Stimulated activated CD4-positive, alpha-beta T cell treated with anti-CD3 and anti-CD28 coated beads, TNF-alpha, amount 100 ng/mL, for 24 hours (primary cell): ENCODE measurements at places on chromosomes 7 and 10.

DNA sequence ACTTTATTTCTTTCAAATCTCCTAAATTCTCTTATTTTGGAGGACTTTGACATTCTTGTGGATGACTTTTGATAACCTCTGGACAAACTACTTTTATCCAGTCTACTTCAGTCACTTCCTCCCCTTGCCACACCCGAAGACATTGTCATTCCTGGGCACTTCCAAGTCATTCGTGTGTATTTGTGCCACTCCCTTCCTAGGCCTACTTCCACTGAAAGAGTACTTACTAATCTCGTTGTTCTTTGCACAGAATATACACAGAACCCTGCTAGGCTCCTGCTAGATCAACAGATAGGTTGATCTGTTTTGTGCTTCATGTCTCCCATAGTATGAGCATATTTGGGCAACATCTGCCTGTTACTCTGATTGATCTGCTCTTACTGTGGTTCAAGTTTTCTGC is 355.4 kb downstream of the HGF start:
- no peak for DNase-seq

- DNase-seq, result no peak
Measured at GRCh38 chr7:117020591-117020973, 67.3 kb downstream of the ST7 start.

- DNase-seq, result peak; percentile 74
Measured at GRCh38 chr10:110535958-110536891, 31.3 kb upstream of the SMC3 start.

DNA sequence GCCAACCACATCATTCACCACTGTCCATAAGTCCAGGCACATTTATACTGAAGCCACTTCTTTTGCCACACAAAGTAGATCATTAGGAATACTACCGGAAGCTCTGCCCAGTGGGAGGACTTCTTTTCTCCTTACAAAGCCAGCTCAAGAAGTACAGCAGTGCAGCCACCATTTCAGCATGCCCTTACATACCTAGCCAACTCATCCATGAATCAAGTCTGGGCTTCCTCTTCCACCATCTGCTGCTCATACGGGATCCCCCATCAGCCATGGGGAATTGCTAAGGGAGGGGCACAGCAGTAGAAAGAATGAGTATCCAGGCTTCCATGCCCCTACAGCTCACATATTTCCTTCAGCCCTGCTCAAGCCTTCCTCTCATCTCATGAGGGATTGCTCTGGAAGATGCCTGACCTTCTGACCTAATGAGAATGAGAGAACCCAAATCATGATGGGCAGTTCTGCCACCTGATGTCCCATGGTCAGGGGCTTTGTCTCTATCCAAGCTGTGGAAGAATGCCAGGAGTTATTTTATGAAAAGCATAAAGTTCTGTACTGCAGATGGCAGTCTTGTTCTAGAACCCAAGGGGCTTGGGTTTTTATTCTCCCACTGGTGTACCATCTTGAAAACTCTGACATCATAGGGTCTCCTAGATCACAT is 39.5 kb downstream of the ACSM6 start:
- DNase-seq, result no peak

DNA sequence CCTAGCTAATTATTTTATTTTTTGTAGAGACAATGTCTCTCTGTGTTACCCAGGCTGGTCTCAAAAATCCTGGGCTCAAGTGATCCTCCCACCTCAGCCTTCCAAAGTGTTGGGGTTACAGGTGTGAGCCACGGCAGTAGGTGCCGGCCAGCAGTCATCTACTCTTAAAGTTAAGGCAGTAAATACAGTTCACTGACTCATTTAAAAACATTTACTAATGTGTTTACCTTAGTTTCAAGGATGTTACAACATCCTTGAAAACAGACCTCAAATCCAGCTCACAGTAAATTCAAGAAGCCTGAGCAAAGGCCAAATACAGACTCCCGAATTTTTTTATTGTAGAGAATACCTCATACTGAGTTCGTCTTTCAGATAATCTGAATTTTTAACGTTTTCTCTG is 29.6 kb upstream of the ABCB4 start:
- DNase-seq, result no peak

GRCh38 chr7:130400120-130400572 is 19.9 kb downstream of the CPA1 start:
- DNase-seq, result no peak

DNA sequence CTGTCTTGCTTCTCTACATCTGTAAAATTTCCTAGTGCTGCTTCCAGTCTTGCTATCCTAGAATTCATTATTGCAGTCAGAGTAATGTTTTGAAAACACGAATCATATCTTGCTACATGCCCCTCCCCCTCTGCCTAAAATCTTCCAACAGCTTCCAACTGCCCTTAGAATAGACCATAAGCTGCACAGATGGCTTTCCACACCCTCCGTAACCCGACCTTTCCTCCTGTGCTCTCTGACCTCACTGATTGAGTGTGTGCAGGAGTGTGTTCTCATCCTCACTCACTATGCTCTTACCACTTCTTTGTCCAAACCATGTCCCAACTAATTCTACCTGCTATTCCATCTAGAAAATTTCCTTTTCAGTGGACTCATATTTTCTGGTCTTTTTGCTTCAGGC is 121.2 kb upstream of the ANKRD1 start:
- no peak for DNase-seq

GRCh38 chr10:76466836-76467503 is 1035.5 kb downstream of the LRMDA start:
- DNase-seq, result no peak

DNA sequence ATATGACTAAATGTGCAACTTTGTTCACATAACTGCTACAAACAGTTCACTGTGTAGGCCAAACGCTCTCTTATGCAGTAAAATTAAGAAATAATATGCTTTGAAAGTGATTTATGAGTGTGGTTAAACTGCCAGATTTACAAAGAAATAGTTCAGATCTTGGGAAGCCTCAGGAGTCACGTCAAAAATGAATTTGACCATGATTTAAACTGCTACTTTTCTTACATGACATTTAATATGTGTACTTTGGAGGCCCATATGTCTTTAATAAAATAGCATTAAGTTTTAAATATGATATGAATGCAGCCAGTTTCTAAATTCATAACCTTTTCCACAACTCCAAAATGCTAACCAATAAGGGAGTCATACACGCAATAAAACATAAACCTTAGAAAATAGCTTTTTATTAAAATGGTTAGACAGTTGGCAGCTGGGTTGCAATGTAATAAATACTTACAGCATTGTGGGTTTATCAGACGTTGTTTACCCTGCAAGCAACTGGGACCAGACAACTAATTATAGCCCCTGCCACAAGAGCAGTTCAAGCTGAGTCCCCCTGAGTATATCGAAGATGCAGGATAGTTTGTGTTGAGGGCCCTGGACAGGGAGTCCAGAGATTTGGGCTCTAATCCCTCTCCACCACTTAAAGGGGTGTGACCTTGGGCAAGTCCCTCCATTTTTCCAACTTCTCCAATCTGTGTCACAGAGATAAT is 640.4 kb downstream of the LRMDA start:
- DNase-seq, result no peak

DNA sequence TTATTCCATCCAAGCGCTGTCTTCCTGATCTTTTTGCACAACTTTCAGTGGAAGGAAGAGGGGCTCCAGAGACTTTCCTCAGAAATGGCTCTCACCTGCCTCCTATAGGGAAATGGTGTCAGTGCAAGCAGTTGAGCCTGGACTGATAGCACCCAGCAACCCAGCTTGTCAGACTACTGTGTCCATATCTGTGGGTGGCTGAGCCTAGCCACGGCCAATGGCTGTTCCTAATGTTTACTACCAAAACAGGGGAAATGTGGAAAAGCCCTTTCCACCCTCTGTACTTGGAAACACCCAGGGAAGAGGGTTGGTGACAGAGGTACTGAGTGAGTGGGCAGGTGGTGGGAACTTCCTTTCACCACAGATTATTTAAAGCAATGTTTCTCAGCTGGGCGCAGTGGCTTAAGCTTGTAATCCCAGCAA is 4.3 kb upstream of the YKT6 start:
- DNase-seq, result no peak

GRCh38 chr10:62016623-62017490 is 115.4 kb downstream of the ARID5B start:
- no peak for DNase-seq

DNA sequence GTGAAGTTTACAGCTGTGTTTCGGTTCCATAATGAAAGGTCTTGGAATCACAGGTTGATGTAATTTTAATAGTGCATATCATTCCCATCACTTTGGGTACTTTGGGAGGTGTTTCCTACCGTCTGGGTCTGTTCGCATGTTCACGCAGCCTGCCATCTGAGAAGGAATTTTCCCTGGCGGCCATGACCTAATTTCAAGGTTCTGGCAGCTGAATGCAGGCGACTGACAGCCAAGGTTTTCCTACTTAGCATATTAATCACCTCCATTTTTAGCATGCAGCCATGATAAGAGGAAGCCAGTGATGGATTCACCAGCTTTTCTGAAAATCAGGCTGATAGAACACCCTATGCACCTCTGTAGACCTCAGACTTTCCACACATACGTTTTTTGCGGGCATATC is 319.1 kb upstream of the TMEM229A start:
- DNase-seq, result no peak

DNA sequence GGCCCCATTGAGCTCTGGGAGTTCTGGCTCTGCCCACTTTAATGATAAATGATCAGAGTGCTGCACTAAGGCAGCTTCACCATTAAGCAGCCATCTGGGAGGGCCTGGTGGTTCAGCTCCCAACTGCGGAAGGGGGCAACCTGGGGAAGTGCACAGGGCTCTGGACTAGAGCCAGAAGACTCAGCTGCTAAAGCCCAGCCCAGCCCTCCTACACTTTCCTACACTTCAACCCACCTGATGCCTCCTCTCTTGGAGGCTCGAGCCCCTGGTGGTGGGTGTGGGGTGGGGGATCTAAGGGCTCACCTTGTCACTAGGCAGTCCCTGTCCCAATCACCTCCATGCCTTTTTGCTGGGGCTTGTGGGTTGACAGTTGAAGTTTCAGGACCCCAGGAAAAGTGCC is 60.6 kb upstream of the ANTXRL start:
- no peak for DNase-seq

GRCh38 chr10:63887023-63887589 is 365.9 kb downstream of the REEP3 start:
- no peak for DNase-seq

- no peak for DNase-seq
Measured at GRCh38 chr7:2641406-2642393, 9.9 kb downstream of the TTYH3 start.

GRCh38 chr10:31304291-31304970 is 14.6 kb upstream of the ZEB1 start:
- DNase-seq, result no peak

DNA sequence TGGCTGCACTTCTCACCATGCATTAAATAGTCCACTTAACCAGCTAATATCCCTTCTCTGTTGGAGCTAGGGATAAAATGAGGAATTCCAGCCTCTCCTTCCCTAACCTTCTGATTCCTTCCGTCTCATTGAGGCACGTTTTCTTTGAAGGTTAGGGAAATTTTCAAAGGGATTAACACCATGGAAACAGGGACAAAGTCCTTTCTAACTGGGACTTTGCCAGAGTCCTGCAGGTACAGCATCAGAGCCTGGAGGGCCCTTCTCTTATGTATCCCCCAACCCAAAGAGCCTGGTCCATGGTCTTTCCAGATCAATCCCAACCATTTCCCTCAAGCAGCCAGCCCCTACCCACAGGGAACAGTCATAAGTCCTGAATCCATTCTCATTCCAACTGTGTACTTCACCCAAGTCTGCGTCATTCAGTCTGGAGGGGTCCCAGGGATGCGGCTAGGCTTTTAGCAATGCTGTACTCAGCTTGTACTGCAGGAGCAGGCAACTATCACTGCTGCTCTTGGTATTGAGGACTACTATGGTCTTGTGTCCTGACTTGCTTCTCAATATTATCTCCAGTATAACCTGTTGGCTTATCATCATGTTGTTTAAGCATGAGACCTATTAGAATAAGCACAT is 34.6 kb upstream of the CROT start:
- no peak for DNase-seq

DNA sequence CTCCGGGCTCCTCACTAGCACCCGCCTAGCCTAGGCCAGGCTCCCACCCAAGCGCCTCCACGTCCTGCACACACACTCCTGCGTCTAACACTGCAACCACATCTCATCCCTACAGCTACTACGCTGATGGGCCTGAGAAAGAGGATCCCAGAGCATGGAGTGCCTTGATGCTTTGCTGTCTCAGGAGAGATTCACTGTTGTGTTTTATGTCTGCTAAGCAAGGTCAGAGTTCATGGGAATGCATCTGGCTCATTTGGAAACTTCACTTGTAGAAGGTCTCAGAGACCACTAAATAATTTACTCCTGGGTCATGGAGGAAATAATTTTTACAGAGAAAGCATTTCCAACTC is 88.7 kb downstream of the SLIT1 start:
- DNase-seq, result no peak

DNA sequence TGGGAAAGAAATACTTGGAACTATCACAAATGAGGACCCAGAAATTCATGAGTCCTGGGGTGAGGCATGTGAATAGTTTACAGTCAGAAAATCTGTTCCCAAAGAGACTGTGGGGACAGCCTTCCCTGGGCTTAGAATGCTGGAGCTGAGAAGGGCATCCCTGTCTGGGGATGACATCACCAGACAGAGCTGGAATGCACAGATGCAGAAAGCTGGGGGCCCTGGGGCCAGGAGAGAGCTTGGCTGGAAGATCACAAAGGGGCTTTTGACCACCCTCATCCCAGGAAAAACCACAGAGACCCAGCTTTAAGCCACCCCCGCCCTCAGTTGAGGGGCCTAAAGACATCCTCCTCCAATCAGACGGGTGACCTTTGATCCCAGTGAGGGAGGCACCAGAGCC is 264.5 kb downstream of the PLXNA4 start:
- no peak for DNase-seq

GRCh38 chr7:6446838-6447580 is 745 bp downstream of the DAGLB start:
- DNase-seq, result peak; percentile 6

GRCh38 chr10:103197174-103197573 is 4.1 kb upstream of the NT5C2 start:
- no peak for DNase-seq

GRCh38 chr7:127404286-127405072 is 12.0 kb upstream of the ZNF800 start:
- no peak for DNase-seq

- no peak for DNase-seq
Measured at GRCh38 chr7:138963675-138964074, 17.5 kb downstream of the KIAA1549 start.

DNA sequence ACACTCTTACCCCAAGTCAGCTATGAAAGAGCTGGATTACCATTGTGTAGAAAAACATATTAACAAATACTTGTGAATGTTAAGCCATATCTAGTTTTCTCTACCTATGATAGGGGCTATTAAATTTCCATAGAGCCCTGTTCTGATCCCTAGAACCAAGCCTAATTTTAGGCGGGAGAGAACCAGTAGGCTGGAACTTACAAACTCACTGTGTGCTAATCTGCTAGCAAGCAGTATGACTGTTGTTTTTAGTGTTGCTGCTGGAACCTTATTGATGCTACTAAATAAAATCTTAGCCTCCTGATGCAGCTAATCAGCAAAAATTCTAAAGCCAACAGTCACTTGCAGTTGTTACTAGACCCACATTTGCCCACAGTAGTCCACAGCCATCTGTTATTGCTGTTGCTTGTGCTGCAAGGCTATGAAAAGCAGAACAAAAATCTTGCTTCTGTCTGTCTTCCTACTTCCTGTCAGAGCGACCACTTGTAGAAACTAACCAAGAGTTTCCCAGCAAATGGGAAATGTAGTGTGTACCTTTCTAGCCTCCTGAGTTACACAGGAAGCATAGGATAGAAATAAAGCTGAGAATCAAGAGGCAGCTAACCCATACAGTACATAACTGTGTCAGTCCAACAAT is 368.4 kb downstream of the ARL4A start:
- no peak for DNase-seq
